Activated CD4-positive, alpha-beta memory T cell treated with anti-CD3 and anti-CD28 coated beads for 36 hours (primary cell): ENCODE measurements at places on chromosomes 12 and 14. TPM values are rescaled to one million over a fixed set of nuclear protein-coding genes. Genes with fewer than 3 reads are reported as not detected.

SLC10A1 gene
- total RNA-seq = not detected

BCL11B gene
- 48.9 TPM for total RNA-seq

GDF3 gene
- total RNA-seq = not detected

SYCP3 gene
- total RNA-seq = 0.07 TPM

IFNG-AS1 gene
- 0.48 TPM for total RNA-seq

DNAI7 gene
- total RNA-seq = 0.10 TPM

TOMM20L gene
- total RNA-seq = not detected

- no peak for DNase-seq
These were observed 23.9 kb downstream of the RBM19 start for GRCh38 chr12:113942209-113942608.

DNA sequence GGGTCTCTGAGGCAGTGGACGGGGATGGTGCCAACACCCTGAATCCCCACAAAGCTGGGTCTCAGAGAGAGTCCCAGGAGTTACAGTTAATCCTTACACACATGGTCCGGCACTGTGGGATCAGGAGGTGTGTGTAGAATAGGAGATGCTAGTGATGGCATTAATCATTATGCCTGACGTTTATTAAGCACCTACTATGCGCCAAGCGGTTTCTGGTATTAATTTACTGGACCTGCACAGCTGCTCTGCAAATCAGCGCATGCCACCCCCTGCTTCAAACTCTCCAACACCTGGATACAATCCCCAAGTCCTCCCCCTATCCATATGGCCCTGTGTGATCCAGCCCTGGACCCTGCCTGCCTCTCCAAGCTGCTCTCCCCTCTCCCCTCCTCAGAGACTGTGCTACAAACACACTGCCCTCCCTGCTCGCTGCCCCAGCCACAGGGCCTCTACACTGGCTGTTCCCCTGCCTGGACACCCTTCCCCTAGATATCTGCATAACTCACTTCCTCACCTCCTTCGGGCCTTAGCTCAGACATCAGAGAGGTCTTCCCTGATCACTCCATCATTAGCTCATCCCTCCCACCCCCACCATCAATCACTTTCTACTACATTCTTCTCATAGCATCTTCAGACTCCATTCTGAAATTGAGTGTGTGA, 86.0 kb downstream of the RFLNA start:
- DNase-seq = no peak

DNA sequence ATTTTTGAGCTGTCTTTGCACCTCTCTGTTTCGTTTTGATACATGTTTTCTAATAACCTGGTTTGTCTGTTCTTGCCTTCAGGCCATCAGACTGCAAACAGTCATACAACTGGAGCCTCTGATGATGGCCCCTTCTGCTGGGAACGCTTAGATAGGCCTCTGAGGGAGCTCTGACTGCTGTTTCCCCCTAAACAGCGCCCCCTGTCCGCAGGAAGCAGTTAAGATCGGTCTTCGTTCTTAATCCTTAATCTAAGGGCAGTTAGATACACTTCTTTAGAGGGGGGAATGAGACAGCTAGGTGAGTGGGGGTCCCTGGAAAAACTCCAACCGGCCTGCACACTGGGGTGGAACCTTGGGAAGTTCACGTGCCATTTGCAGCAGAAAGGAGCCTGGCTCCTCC, 1338.8 kb upstream of the SEL1L start:
- DNase-seq = no peak

- no peak for DNase-seq
These were observed 15.6 kb downstream of the APOBEC1 start for GRCh38 chr12:7650091-7650490.

DNA sequence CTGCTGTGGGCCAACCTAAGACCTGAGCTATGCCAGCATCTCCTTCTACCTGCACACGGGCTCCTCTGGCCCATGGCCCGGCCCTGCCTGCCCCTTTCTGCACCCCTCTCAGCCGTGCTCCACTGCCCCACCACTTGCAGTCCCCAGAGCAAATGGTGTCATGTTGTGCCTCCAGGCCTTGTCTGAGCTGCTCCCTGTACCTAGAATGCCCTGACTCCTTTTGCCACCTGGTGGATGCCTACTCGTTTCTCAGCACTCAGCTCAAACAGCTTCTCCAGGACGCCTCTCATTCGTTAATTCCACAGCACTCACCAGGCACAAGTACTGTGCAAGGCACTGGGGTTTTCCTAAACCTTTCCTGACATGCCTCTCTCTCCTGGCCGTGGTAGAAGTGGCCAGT, 63.2 kb upstream of the PNMA1 start:
- DNase-seq = no peak
